ENCODE measurements at places on chromosomes 5 and 9. TPM values are rescaled to one million over a fixed set of nuclear protein-coding genes. Genes with fewer than 3 reads are reported as not detected.

Gene FGF10
- 1.3 TPM for total RNA-seq

Gene SHOC1
- not detected for total RNA-seq

Gene BAAT
- 0.09 TPM for total RNA-seq

Gene MARCOL
- total RNA-seq, result not detected

Gene MSX2
- total RNA-seq, result 0.93 TPM

Gene ERAP2
- total RNA-seq, result not detected

Gene TRPM3
- 37.2 TPM for total RNA-seq

Gene PCDHAC2
- total RNA-seq, result 1.9 TPM

Gene IL6ST
- 54.6 TPM for total RNA-seq

- H3K27me3 ChIP-seq, result no peaks in the 10 kb centered on the region
- H3K4me1 ChIP-seq, result no peaks in the 10 kb centered on the region
- H3K36me3 ChIP-seq, result no peaks in the 10 kb centered on the region
- no peak overlapping the region for H3K27ac ChIP-seq
- DNase-seq, result no peak
- no peak overlapping the region for H3K4me3 ChIP-seq
Measured at GRCh38 chr9:80843028-80843427, 846.3 kb downstream of the TLE1 start.

DNA sequence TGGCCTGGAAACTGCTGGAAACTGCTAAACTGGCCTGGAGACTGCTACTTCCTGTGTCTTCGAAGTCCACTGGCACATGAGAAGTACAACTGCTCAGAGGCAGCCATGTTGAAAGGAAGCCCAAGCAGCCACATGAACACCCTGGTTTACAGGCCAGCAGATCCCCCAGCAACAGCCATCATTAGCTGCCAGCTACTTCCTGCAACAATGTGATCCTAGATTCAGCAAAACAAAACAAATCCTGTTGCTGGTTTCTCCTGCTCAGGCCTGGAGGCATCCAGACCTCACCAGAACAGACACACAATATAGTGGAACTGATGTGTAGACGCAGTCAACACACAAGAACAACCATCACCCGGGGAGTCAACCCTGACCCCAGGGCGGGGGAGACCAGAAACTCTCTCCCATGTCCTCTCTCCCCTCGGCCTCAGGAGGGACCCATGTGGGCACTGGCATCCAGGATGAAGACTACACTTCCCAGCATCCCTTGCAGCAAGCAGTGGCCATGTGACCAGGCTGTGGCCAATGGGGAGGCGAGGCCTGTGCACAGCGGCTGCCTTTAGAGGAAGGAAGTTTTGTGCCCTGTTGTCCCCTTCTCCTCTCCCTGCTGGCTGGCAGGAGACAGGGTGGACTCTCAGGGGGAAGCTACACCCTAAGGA is 9.2 kb upstream of the LCN15 start:
- peaks cover 19% of the 10 kb centered on the region for H3K27me3 ChIP-seq
- H3K4me1 ChIP-seq, result no peaks in the 10 kb centered on the region
- H3K4me3 ChIP-seq, result no peak overlapping the region
- no peak overlapping the region for H3K27ac ChIP-seq

- no peak for DNase-seq
- H3K27ac ChIP-seq, result no peak overlapping the region
- no peaks in the 10 kb centered on the region for H3K4me1 ChIP-seq
- no peaks in the 10 kb centered on the region for H3K27me3 ChIP-seq
- H3K36me3 ChIP-seq, result no peaks in the 10 kb centered on the region
Measured at GRCh38 chr9:137943655-137944054, 66.1 kb downstream of the CACNA1B start.

GRCh38 chr5:54160329-54160728 is 150.0 kb downstream of the ARL15 start:
- no peak overlapping the region for H3K27ac ChIP-seq
- H3K36me3 ChIP-seq, result no peaks in the 10 kb centered on the region
- no peaks in the 10 kb centered on the region for H3K4me1 ChIP-seq
- no peaks in the 10 kb centered on the region for H3K27me3 ChIP-seq
- no peak for DNase-seq

DNA sequence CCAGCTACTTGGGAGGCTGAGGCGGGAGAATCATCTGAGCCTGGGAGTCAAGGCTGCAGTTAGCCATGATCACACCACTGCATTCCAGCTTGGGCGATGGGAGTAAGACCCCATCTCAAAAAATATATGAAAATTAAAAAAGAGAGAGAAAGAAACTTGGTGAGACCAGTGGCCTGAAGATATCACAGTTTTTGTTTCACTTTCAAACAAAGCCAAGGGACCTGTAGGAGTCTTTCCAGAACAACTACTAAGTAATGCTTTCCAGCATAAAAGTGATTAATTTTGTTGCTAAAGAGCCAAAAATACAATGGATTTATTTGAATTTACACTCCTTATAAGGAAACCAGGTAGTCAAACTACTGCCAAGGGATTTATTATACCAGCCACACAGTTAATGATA is 23.5 kb downstream of the GKAP1 start:
- no peaks in the 10 kb centered on the region for H3K4me1 ChIP-seq
- DNase-seq, result no peak
- H3K36me3 ChIP-seq, result peaks cover 11% of the 10 kb centered on the region
- H3K27me3 ChIP-seq, result no peaks in the 10 kb centered on the region
- no peak overlapping the region for H3K4me3 ChIP-seq

DNA sequence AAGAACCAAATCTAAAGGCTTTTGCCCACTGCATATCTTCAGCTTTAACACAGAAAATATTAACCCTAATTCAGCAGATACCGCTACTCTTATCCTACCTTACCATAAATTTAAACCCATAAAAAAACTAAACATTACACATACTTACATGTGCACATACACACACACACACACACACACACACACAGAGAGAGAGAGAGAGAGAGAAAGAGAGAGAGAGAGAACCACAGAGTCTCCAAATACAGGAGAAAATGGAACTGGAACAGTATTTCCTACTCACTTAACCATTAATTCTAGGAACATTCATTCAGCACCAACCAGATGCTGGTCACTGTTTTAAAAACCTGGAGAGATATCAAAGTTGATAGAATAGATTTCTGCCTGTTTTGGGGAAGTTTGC is 53.7 kb downstream of the EFNA5 start:
- peaks cover 75% of the 10 kb centered on the region for H3K4me1 ChIP-seq
- H3K36me3 ChIP-seq, result peaks cover 5% of the 10 kb centered on the region
- H3K27me3 ChIP-seq, result no peaks in the 10 kb centered on the region
- H3K27ac ChIP-seq, result no peak overlapping the region
- no peak for DNase-seq
- no peak overlapping the region for H3K4me3 ChIP-seq

DNA sequence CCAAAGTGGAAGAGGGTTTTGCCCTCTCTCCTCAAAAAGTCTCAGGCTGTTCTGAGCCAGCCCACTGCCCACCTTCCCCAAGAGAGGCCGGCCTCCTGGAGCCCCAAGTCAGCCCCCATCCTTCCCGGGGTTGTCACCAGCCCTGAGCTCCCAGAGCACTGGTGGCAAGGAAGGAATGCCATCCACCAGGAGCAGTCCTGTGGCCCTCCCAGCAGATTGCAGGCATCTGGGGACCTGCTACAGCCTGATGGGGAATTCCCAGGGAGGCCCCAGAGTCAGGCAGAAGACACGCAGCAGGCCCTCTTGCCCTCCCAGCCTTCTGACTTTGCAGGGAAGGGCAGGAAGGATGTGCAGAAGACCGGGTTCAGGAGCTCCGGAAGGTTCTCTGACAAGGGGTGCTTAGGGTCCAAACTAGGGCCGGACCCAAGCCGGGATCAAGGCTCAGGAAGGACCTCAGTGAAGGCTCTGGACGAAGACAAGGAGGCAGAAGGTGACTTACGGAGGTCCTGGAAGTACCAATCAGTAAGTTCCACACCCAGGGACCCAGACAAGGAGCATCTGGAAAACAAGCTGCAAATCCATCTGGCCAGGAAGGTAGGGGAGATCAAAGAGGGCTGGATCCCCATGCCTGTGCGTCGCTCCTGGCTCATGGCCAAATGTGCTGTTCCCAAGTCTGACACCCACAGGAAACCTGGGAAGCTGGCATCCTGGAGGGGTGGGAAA is 3.7 kb downstream of the SPATA31E1 start:
- H3K4me1 ChIP-seq, result peaks cover 9% of the 10 kb centered on the region
- no peaks in the 10 kb centered on the region for H3K27me3 ChIP-seq
- H3K36me3 ChIP-seq, result no peaks in the 10 kb centered on the region
- H3K4me3 ChIP-seq, result no peak overlapping the region
- no peak for DNase-seq
- H3K27ac ChIP-seq, result no peak overlapping the region

- no peak overlapping the region for H3K4me3 ChIP-seq
- no peak overlapping the region for H3K27ac ChIP-seq
- peak; percentile 47 for DNase-seq
- H3K4me1 ChIP-seq, result no peaks in the 10 kb centered on the region
- no peaks in the 10 kb centered on the region for H3K36me3 ChIP-seq
Measured at GRCh38 chr9:32136700-32137339, 247.6 kb upstream of the ACO1 start.

GRCh38 chr5:31133488-31133887 is 60.0 kb upstream of the CDH6 start:
- no peaks in the 10 kb centered on the region for H3K27me3 ChIP-seq
- no peaks in the 10 kb centered on the region for H3K4me1 ChIP-seq
- H3K36me3 ChIP-seq, result no peaks in the 10 kb centered on the region
- no peak for DNase-seq

All from neural progenitor cell (in vitro differentiated cells).